Mesendoderm (in vitro differentiated cells): ENCODE measurements at places on chromosomes 11 and 22.
A peak's percentile ranks its signal among the peaks of the same experiment; 100 is the strongest.

GRCh38 chr11:13260963-13261588 is 16.5 kb upstream of the BMAL1 start:
- no peak for DNase-seq

DNA sequence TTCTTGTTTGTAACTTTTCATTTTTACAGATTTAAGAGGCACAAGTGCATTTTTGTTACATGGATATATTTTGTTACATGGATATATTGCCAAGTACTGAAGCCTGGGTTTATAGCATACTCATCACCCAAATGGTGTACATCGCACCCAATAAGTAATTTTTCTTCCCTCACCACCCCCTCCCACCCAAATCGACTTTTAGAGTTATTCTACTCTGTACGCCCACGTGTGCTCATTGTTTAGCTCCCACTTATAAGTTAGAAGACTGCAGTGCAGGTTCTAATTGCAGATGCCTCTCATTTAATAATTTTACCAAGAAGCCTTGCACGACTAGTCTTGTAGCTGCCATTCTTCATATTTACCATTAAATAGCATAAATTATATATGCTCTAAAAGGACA is 20.5 kb upstream of the VWA5A start:
- no peak for DNase-seq

GRCh38 chr11:45318516-45318915 is 32.4 kb upstream of the SYT13 start:
- no peak for DNase-seq

- no peak for DNase-seq
Measured at GRCh38 chr11:96147906-96148486, 195.0 kb downstream of the MAML2 start.

DNA sequence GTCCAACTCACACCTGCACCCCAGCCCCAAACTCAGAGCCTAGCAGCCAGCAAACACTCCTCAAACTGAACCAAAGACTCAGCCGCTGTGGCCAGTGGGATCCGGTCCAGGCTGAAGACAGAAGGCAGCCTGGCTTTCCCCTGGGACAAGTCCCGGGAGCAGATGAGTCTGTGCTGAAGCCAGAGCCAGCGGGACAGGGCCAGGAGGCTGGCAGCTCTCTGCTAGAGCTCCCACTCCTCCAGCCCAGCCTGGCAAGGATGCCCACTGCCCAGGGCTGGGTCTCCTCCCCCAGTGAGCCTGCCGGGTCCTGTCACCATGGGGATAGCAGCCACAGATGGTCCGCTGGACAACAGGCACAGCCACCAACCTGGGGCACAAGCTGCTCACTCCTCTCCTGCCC is 42.9 kb upstream of the PRR5 start:
- DNase-seq = no peak

GRCh38 chr11:24828938-24829605 is 332.2 kb downstream of the LUZP2 start:
- DNase-seq = no peak

- DNase-seq = no peak
Measured at GRCh38 chr11:45816614-45817013, 11.7 kb downstream of the SLC35C1 start.

- no peak for DNase-seq
Measured at GRCh38 chr11:70314730-70315129, 44.2 kb downstream of the PPFIA1 start.

GRCh38 chr22:49515475-49515874 is 312.2 kb downstream of the BRD1 start:
- peak; percentile 35 for DNase-seq

DNA sequence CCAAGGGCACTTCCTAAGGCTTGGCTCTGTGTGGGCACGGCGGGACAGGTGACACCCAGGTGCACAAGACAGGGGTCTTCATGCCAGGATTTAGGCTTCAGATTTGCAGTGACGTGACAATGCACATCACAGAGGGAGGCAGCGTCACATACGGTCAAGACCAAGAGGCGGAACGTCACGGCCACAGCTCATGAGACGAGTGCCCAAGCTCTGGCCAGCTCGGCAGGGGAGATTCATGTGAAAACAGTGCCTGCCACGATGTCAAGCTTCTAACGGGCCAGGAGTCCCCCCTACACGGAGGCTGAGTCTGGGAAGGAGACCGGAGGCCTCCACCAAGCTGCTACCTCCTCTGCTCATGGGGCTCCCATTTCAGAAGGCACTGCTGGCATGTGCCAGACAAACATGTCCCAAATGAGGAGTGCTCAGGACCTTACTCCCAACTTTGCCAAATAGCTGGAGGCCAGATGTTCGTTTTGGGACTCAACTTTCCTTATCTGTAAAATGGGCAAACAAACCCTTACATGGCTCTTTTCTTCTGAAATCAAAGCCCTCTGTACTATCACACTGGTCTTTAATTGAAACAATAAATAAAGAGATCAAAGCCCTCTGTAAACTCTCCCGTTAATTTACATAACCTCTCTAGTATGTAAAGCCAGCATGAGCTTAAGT is 16.6 kb downstream of the VPS37C start:
- DNase-seq = no peak

DNA sequence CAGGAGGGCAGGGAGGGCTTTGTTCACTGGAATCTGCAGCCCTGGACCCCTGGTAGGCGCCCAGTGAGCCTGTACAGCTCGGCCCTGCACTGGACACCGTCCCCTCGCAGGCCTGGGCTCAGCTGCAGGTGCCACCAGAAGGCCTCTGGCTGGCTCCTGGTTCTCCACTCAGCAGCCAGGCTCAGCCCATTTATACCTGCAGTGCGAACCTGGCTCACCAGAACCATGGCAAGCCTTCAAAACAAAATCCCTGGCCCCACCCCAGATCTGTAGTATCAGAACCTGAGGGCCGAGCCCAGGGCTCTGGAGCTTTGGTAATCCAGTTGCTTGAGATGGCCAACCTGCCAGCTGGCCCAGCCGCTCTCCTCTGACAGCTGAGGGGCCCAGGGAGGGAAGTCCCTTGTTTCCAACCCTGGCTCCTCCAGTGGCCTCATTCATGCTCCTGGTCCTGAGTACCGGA is 870 bp upstream of the FREY1 start:
- DNase-seq = no peak

GRCh38 chr11:95565724-95566141 is 223.8 kb downstream of the FAM76B start:
- no peak for DNase-seq

DNA sequence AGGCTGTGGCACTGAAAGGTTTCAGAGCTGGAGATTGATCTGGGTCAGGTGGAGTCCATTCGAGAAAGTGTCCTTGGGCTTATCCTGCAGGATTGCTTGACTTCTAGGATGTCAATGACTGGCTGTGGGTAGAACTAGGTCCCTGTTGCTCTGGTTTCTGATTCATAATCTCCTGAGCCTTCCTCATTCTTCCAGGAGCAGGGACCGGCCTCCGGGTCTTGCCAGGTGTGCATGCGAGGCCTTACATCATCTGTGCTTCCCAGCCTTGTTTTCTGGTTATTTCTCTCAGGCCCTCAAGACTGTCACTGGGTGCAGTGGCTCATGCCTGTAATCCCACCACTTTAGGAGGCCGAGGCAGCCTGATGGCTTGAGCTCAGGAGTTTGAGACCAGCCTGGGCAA is 33.3 kb upstream of the SORL1-AS1 start:
- DNase-seq = no peak
